Fibroblast of skin of back (primary cell): ENCODE measurements at places on chromosomes 1 and 21.

GRCh38 chr1:111515291-111516004, 12.0 kb upstream of the ADORA3 start:
- peak; percentile 32 for DNase-seq

GRCh38 chr21:37565530-37566223, 199.1 kb downstream of the DYRK1A start:
- peak; percentile 29 for DNase-seq

- DNase-seq = no peak
These were observed 915.9 kb downstream of the PLA2G4A start for GRCh38 chr1:187744665-187745064.

- DNase-seq = peak; percentile 62
These were observed 8.1 kb upstream of the C1orf216 start for GRCh38 chr1:35726450-35727433.

DNA sequence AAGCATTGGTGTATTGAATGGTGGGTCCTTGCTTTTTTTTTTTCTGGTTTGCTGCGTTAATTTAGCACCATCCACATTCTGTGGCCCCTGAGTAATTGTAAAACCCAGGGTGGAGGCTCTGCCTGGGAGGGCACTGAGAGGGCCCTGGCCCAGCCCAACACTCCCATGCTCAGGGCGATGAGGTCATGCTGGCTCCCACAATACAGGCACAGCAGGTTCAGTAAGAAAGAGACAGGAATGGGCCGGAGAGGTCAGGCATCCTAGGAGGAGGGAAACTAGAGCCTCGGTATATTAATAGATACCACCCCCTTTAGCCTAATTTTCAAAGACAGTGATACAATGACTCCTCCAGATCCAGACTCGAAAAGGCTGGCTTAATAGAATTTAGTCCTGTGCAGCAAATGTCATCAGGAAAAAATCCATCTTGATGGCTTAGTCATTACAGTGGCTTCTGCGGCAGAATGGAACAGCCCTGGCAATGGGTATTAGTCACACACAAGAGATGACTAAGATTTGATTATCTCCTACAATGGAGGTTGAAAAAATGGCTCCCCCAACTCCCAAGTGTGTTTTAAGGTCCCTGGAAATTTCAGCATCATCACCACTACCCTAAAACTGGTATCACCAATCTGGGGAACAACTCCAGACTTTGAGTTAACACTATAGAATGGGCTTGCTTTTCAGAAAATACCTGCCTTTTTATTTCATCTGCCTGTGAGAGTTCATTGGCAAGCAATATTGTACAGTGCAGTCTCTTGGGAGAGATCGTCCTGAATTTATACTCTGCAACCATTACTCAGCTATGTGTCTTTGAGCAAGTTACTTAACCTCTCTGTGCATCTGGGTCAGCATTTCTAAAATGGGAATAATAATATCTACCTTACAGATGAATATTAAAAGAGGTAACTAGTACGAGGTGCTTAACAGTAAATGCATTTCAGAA, 43.9 kb upstream of the LYST start:
- DNase-seq = peak; percentile 100

- peak; percentile 100 for DNase-seq
These were observed 50.6 kb upstream of the LYST start for GRCh38 chr1:235917267-235917811.

- no peak for DNase-seq
These were observed 12.4 kb upstream of the KCNJ15 start for GRCh38 chr21:38244407-38244787.

GRCh38 chr1:151720974-151721787, at the start of gene RIIAD1:
Gene RIIAD1, plus strand, starts transcription at chr1:151721522. Its CDS starts 15 bp downstream, at chr1:151721537.
- peak; percentile 27 for DNase-seq

- DNase-seq = no peak
These were observed 50.3 kb downstream of the MYSM1 start for GRCh38 chr1:58649555-58649954.

DNA sequence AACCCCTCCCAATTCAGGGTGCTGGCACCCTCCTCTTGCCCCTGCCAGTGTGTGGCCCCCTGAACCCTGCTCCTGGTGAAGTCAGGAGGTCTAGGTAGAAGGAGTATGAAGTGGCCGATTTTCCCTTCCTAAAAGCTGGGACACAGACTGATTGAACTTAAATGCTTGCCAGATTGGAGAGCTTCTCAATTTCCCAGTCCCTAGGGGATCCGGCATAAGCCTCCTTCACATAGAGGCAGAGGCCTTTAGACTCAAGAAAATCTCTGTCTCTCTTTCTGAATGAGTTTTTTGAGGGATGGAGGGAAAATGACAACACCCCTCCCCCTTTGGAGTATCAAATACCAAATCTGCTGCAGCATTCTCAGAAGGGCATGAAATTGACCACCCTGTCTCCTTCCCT, 51.5 kb downstream of the SYT2 start:
- no peak for DNase-seq

- DNase-seq = no peak
These were observed 66.2 kb downstream of the TTLL7 start for GRCh38 chr1:83932693-83933092.

DNA sequence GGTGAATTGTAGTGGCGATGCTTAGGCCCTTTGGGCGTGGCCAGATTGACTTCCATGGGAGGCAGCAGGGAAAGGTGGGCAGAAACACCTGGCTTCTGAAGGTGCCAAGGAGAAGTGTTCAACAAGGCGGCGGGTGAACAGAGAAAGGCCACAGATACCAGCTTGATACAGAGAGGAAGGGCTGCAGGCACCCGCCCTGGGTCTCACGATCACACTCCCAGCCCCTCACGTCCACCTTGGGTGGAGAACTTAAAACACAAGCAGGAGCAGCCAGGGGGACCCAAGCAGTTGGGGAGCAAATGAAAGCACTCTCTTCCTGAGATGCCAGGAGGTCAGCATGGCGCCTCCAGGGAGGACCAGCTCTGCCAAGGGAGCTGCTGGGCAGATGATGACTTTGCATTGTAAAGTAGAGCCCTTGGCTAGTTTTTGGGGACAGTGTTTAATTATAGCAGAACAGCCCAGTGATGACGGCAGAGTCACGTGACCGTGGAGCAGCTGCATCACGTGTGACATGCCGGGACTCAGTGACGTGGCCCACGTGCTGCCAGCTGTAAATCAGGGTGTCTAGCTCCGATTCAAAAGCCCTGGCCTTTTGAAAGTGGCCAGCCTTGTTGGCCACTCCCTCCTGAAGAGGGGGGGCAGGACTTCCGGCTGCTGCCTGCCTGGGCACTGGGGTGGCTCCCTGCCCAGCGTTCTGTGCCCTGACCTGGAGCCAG, 19.0 kb downstream of the SLC37A1 start:
- DNase-seq = no peak

GRCh38 chr1:100955322-100955721, 59.4 kb downstream of the SLC30A7 start:
- peak; percentile 78 for DNase-seq

- DNase-seq = peak; percentile 92
These were observed at the start of gene TGFBR3 for GRCh38 chr1:91885716-91886506. Gene TGFBR3, minus strand, starts transcription at chr1:91886151. Its CDS starts 24,620 bp downstream, at chr1:91861531.

DNA sequence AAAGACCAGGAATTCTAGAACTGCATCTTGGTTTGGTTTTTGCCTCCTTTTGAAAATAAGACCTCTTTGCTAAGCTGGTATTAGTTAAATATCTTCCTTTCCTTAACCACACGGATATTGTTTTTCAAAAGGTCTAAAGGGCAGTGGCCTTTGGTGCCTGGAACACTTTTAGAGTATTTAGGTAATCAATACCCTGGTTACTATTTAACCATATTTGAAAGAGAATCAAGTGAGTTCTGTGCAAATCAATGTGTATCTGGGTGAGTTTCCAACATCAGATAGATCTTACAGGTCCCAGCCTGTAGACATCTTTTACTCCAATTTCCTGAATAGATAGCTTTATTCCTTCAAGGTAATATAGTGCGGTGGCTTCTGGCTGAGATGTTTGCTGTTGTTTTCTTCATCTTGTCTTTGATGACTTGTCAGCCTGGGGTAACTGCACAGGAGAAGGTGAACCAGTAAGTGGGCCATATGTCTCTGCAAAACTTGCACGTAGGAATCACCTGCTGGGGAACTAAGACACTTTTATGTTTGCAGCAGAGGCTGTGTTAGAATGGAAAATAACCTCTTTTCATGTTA, at the start of gene C8A:
TSS of gene C8A (plus strand) at position 277 of the 579 bp plus-strand sequence. CDS start at position 382, 105 bp downstream.
- DNase-seq = no peak

DNA sequence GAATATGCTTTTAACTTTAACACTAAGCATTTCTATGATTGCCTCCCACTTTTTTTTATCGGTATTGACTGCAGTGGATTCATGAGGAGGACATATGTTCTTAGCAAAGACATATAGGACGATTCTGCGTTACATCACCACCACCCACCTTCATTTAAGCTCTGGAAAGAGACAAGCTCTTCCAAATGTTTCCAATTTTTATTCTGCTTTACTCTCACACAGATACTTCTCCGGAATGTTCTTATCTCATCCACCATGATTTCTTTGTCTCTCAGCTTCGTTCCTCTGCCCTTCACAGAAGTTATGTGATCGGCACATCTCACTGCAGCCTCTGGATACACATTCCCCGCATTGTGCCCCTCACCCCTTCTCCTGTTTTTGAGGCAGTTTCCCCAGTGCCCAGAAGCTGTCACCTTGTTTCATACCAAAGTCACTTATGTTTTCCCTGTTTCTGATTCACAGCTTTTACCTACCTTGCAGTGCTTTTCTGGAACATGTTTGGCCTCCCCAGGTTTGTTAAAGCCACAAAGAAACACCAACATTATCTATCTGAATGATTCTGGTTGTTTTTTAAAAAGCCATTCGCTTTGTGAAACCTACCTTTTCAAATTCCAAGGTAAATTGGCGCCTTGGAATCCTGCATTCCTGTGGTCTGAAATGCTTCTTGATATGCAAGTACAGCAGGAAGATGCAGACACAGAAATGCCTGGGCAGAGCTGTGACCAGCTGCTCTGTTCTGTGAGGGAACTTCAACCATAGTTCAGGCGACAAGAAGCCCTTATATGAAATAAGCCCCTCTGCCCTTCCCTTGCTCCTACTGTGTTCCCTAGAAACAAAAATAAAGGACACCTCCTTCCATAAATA, 1020.2 kb downstream of the TTLL7 start:
- DNase-seq = no peak

DNA sequence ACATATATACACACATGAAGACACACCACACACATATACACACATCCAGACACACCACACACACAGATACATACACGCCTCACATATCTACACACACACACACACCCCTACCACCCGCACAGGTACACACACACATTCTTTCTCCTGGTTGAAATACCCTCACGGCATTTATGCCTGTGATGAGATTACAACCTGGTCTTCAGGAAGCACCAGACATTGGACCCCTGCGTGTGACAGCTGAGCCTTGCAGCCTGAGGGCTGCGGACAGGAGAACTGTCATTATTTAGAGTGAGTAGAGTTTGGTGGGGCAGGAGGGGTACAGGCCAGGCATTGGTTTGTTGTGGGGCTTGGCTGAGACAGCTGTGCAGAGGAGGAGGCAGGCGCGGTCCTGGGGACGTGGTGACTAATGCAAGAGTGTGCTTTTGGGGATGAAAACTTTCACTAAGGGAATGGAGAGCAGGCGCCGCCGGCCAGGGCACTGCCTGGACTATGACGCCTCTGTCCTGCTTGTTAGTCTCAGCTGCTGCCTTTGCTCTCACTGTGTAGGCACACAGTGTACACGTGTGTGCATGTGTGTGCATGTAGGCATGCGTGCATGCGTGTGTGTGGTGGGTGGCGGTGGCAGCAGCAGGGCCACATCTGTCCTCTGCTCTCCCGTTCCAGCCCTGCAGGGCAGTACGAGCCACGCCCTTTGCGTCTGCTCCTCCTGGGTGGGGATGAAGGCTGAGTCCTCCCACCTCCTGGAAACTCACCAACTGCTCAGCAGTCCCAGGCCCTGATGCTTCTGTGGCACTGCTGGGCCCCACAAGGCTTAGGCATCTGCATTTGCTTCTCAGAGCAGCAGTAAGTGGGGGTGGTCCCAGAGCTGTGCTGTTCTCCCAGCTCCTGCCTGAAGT, 57.6 kb downstream of the SPSB1 start:
- DNase-seq = peak; percentile 77

DNA sequence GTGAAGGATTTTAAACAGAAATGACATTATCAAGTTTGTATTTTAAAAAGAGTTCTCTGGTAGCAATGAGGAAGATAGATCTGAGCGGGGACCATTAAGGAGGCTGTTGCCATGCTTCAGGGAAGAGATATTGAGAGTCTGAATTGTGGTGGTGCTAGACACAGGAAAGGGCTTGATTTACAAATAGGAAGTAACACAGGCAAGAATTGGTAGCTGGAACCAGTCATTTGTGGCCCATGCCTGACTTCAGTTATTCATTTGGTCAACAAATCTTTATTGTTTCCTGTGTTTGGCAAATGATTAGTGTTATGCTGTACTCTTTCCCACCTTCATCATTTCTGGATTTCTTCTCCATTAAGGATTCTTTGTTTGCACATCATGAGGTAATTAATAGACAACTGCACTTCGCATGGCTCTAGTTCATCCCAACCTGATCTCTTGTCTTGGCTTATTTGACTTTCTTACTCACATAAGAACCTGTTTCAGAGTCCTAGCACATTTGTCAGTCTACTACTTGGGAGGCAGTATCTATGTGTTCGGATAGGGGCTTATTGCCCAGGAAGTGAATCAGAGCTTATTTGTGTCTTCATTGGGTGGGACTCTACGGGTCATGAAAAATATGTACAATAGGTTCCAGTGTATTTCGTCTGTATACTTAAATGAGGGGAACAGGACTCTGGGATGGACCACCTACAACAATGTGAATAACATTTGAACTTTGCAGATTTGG, 32.3 kb downstream of the EEIG2 start:
- DNase-seq = no peak

DNA sequence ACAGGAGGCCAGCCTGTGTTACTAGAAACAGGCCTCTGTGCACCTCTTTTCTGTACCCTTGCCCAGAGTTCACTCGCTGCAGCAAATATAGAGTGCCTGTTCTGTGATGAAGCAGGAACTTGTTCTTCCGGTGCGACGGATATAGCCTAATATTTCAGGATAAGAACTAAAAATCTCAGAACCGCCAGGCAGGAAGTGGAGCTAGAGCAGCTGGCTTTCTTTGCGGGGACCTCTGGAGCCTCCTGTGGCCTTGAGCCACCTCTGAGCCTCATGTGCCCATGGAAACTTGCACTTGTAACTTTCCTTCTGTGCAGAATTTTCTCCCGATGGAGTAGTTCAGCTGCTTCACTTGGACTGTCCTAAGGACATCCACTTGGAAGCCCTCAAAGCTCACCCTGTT, 44.5 kb upstream of the VAMP3 start:
- no peak for DNase-seq

- no peak for DNase-seq
These were observed 92.2 kb downstream of the SLC44A5 start for GRCh38 chr1:75518686-75519085.

DNA sequence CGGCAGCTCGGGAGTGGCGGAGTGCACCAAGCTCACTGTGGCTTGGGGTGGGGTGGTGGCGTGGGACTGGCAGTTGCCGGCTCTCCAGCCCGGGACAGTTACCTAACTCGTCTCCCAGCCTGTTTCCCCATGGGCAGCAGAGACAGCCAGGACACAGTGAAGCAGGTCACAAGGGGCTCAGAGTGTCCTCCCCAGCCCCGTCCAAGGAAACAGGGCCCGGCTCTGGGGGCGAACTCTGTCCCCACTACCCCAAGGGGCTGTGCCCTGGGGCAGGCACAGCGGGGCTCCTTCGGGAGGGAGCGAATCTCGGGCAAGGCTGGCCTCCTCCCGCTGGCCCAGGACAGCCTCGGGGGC, 759 bp downstream of the GPR157 start:
- no peak for DNase-seq
